ENCODE measurements at places on chromosomes 2 and 18. TPM values are rescaled to one million over a fixed set of nuclear protein-coding genes. Genes with fewer than 3 reads are reported as not detected.

DNA sequence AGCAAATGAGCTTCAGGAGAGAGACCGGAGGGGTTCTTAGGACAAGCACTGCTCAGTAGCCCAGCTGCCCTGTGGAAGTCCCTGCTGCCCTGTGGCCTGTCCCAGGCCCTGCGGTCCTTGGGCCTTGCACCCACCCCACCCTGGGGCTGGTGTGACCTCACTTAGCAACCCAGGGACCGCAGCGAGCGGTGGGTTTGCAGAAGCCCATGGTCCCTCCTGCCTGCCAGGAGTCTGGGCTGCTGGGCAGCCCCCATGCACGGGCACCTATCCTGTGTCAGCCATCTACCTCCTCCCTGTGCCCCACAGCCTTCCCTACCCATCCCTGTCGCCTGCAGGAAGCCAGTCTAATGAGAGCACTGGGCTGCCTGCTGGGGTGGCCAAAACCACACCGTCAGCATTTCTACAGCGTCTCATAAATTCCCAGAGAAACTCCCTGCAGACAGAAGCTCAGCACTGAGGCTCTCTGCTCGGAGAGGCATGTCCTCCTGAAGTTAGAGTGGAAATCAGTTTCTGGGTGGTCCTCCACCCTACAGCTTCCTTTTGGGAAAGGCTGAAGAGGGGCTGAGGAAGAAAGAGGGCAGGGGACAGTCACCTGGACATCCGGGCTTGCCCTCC is 231.1 kb upstream of the HS6ST1 start:
- no peak for DNase-seq

The KCTD1 gene
- 11.9 TPM for total RNA-seq

The GALNT1 gene
- total RNA-seq, result 183 TPM

The ARL5A gene
- total RNA-seq, result 49.2 TPM

- DNase-seq, result no peak
Observed at GRCh38 chr2:239025951-239026461, 178.1 kb downstream of the TWIST2 start.

GRCh38 chr2:139967665-139968064 is 1187.5 kb upstream of the NXPH2 start:
- DNase-seq, result no peak

The FBXO36 gene
- 1.9 TPM for total RNA-seq

The CHRNA1 gene
- 1.9 TPM for total RNA-seq

DNA sequence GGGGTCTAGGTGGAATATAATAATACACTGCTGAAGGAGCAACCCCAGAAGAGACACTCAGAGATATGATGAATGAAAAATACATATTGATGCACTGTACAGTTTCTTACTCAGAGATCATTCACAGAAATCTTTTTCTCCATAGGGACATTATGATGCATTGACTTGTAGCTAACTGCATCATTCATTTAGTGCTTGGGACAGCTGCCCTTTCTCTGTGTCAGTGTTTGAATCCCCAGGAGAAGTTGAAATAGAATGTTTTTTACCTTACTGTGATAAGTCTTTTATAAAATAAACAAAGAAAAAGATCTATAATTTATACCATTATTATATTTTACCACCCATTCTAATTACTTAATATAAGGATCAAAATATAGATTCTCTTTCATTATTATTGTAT is 91.7 kb upstream of the DSEL start:
- no peak for DNase-seq

The HOXD8 gene
- 14.2 TPM for total RNA-seq

The SERPINB3 gene
- not detected for total RNA-seq

The PRSS56 gene
- total RNA-seq, result not detected

The DYNAP gene
- not detected for total RNA-seq

DNA sequence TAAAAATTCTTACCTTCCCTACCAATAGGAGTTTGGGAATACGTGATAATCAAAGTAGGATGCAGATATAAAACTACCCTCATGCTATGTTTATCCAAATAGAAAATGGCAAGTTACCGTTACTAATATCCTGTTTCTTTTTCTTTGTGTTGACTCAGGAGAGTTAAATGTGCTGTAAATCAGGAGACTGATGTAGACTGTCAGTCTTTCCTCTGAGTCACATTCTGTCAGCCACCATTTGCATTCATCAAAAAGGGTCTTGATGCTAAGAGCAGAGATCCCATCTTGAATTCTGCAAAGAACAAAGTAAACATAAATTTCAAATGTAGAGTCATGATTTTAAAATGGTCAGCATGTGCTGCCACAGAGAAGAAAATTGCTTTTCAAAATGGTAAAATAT is 712.8 kb downstream of the SOCS6 start:
- no peak for DNase-seq

GRCh38 chr2:231174211-231174651 is 24.2 kb upstream of the ARMC9 start:
- no peak for DNase-seq

DNA sequence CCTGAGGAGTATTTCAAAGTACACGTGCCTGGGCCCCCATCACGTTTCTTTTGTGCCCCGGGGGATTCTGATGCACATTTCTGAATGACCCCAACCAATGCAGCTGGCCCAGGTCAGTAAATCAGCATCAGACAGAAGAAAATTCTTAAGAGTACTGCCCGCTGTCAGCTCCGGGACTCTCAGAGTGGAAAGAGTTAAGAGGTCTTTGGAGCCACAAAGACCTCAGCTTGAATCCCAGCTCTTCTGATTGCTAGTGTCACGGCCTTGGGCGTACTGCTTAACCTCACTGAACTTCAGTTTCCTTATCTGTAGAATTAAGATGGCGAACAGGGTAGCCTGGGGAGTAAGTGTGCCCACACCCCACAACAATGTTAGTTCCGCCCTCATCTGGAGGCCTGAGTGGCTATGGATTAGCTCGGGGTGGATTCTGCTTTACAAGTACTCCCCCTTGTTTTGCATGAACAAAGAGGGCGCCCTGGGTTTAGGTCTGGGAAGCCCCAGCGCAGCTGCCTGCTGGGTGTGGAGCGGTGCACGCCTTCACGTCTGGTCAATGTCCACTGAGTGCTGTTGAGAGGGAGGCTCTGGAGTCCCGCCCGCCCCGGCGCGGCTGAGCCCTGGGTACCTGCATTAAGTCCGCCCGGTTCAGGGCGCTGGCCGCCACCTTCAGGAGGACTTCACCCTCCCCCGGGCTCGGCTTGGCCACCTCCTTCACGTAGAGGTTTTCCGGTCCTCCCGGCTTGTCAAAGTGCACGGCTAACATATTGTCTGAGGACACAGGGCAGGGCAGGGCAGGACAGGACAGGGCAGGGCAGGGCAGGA is 858 bp downstream of the TP53I3 start:
- DNase-seq, result no peak

- no peak for DNase-seq
Observed at GRCh38 chr18:50879302-50880118, 592 bp downstream of the ME2 start.

- DNase-seq, result no peak
Observed at GRCh38 chr2:155162494-155162893, 464.0 kb downstream of the KCNJ3 start.

GRCh38 chr18:13186687-13187086 is 31.9 kb upstream of the LDLRAD4 start:
- DNase-seq, result no peak

DNA sequence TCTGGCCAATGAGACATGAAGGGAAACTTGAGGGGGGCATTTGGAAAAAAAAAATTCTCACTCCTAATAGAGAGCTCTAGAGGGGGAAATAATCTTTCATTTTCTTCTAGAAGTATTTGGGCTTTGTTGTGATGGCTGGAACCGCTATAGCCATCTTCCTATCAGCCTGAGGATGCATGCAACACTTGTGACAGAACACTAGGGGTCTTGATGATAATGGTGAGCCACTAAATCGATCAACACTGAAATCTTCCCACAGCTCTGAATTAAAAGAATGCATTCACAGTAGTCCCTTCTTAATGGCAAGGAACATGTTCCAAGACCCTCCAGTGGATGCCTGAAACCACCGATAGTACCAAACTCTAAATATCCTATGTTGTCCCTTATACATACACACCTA is 325.3 kb downstream of the LNPK start:
- no peak for DNase-seq

DNA sequence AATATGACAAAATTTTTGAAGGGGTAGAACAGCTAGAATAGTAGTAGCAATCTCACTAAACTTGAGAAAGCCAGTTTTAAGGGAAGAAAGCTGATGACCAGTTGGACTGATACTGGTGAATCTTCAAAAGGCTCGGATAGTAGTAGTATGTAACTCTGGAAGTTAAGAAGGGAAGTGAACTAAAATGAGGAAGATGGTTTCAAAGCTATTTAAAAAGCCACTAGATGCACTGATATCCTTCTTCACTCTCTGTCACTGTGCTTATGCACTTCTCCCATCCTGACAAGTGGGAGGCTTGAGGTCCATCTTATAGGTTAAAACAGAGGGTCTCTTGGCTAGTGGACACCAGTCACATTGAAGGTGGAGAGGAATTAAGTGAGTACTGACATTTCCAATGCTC is 141.1 kb downstream of the NCOA1 start:
- no peak for DNase-seq

DNA sequence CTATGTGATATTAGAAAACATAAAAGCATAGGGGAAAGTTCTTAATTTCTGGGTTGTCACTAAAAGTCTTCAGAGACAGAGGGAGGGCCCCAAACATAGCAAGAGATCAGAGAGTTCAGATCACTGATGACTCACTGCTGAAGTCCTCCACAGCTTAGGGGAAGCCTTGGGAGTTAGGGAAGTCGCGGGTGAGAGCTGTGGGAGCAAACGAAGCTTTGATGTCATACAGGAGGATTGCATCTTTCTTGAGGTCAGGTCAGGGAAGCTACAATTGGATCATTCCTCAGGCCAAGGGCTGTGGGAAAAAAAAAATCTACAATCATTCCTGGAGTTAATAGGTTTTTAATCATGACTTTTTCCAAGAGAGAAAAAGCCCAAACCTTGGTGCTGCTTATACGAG is 96.2 kb downstream of the COPS8 start:
- no peak for DNase-seq

DNA sequence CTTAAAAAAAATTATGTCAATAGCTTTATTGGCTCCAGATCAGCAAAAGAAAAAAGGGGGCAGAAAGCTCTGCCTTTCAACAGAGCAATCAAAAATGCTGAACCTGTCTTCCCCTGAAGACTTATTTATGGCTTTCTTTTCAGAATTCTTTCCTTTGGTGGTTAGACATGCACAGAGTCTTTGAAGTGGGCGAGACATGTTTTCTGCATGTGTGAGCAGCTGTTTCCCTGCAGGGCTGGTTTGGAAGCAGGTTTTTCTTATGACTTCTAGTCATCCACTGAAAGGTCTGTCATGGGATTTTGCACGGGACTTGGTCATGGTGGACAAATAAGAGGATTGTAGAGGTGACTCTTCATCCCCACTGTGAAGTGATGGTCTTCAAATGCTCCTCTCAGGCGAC is 160.3 kb downstream of the VAPA start:
- DNase-seq, result no peak

GRCh38 chr2:50858156-50858555 is 173.8 kb downstream of the NRXN1 start:
- DNase-seq, result no peak

DNA sequence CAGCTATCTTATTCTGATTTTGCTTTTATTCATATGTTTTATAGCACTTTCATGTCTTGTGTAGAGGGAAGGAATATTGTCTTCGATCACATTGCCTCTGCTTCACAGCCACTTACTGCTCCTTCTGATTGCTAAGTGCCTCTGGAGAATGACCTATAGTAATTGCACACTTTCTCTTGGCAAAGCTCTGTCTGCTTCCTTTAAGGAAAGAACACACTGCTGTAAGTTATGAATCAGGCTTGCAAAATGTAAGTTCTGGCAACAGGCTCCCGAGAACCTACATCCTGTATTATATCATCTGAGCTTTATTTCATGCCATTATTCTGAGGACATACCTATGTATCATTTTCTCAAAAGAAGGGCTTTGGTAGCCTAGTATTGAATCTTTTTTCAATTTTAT is 170.7 kb downstream of the ZNF804A start:
- DNase-seq, result no peak
